ENCODE measurements at places on chromosomes 6 and 20.
A peak's percentile ranks its signal among the peaks of the same experiment; 100 is the strongest.

- no peak for DNase-seq
These were observed 325.9 kb downstream of the COL12A1 start for GRCh38 chr6:74879976-74880375.

DNA sequence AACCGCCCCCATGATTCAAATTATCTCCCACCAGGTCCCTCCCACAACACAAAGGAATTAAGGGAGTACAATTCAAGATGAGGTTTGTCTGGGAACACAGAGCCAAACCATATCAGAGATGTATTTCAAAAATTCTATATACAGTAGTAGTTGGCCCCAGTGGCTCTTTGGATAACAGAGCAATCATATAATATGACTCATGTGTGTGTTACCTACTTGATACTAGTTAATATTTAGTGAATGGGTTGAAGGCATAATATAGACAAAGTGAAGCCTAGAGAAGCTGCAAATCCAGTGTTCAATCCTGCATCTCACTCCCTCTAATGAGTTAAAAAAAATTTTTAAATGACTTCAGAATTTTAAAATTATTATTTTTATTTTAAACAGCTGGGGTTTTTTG lies 43.2 kb downstream of the KAT14 start:
- DNase-seq, result peak; percentile 22

GRCh38 chr6:50899306-50899870 lies 80.7 kb downstream of the TFAP2B start:
- no peak for DNase-seq

DNA sequence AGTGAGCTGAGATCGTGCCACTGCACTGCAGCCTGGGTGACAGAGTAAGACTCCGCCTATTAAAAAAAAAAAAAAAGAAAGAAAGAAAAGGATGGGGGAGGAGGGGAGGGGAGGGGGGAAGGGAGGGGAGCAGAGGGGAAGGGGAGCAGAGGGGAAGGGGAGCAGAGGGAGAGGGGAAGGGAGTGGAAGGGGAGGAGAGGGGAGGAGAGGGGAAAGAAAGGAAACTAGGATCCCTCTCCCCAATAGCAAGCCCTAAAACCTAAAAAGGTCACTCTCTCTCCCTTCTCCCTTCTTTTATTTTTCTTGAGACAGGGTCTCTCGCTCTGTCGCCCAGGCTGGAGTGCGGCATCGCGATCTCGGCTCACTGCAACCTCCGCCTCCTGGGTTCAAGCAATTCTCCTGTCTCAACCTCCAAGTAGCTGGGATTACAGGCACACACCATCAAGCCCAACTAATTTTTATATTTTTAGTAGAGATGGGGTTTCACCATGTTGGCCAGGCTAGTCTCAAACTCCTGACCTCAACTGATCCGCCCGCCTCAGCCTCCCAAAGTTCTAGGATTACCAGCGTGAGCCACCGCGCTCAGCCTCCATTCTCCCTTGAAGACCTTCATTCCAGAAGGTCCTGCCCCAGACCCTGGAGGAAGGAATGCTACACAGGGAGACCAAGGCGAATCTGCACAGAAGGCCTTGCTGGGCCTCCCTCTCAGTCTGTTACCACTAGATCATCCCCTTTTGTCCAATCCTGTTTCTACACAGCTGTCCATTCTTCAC lies 45.8 kb upstream of the PIM1 start:
- DNase-seq, result no peak

DNA sequence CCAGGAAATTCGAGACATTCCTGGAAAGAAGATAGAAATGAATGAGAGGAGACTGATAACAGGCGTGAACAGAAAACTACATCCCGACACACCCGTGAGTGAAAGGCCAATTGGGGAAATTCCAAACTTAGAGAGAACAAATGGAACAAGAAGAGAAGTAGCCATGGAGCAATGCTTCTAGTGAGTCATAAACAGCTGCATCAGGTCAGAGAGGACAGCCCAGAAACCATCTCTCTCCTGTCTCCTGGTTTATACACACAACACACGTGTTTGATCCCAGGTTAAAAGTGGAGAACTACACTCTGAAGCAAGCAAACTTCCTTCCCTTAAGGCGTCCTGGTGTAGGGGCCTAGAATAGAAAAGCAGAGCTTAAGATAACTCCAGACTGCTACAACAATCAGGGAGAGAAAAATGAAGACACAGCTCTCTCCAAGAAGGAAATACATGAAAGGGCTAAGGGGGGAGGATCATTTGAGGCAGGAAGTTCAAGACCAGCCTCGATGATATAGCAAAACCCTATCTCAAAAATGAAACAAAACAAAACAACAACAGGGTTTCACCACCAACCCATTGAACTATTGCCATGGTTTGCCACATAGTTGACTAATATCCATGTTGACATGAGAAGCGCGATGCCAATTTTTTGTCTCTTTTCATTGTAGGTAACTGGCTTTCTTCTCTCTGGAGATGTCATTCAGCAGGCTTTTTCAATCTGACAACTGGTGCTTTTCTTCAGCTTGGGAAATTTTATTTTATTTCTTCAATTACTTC lies 26.9 kb downstream of the NRN1 start:
- no peak for DNase-seq

Data from ACHN (cell line).